ENCODE measurements at places on chromosomes 2 and 18.

GRCh38 chr18:44500808-44501610, 179.7 kb upstream of the SETBP1 start:
- DNase-seq = no peak

DNA sequence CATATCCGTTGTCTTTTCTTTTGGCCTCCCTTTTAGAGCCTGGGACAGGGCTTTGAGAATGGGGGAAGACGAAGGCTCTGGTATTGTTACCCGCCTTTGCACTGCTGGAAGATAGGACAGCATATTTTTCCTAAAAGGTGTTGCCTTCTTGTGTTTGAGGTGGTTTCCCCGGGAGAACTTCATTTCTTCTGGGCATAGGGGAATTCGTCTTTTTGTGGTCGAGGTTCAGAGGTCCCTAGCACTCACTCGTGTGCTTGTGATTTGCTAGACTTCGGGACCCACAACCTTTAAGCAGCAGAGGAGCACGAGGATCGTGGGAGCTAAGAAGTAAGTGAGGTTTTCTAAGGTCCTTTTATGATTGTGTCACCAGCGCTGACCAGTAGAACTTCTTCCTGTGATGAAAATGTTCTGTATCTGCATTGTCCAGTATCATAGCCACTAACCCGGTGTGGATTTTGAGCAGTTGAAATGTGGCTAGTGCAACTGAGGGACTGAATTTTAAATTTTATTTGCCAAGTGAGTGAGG, 611 bp downstream of the ZNF512 start:
- DNase-seq = no peak

GRCh38 chr2:231337807-231338759, 57.4 kb upstream of the B3GNT7 start:
- DNase-seq = no peak

GRCh38 chr2:68766376-68766845, 31.8 kb downstream of the ARHGAP25 start:
- peak; percentile 59 for DNase-seq

DNA sequence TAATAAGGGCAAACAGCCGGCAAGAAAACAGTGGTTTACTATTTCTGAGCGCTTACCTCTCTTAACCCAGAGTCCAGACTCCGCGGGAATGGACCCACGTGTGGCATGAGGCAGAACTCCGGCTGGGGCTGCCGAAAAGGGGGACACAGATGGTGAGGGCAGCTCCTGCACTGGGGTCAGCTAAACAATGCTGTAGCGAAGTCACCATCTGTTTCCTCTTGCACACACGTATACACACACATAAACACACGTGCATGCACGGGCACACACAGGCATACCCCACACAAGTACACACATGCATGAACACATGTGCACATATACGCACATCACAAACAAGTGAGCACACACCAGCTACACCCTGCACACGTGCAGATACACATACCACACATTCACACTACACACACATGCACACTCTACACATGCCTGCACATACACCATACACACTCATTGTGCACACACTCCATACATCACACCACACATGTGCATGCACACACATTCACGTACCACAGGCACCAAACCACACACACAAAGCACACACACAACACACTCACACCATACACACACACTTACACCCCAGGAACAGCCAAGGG, 105.9 kb upstream of the ID2 start:
- peak; percentile 43 for DNase-seq

DNA sequence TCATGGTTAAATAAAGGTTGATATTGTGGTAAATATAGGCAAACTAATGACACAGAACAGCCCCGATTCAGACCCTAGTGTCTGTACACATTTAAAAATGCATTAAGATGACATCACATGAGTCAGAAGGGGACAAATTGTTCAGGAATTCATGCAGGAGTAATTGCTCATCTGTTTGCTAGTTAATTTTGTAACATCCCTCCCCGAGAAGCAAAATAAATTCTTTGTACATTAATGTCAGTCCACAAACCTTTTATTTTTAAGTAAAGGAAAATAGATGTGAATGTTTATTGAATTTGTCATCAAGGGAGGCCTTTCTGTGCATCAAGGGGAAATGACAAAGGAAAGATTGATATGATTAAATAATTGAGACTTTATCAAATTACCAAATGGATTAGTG, 69.9 kb downstream of the SH3BP4 start:
- no peak for DNase-seq

- DNase-seq = peak; percentile 44
These were observed 63.5 kb upstream of the RASGRP3 start for GRCh38 chr2:33412920-33413319.
